Left ventricle myocardium superior (tissue), 1 donor: ENCODE measurements at places on chromosomes 13 and 19. TPM values are rescaled to one million over a fixed set of nuclear protein-coding genes. Genes with fewer than 3 reads are reported as not detected.

GRCh38 chr13:113876346-113877148 lies 12.7 kb upstream of the GAS6 start:
- DNase-seq: no peak

DNA sequence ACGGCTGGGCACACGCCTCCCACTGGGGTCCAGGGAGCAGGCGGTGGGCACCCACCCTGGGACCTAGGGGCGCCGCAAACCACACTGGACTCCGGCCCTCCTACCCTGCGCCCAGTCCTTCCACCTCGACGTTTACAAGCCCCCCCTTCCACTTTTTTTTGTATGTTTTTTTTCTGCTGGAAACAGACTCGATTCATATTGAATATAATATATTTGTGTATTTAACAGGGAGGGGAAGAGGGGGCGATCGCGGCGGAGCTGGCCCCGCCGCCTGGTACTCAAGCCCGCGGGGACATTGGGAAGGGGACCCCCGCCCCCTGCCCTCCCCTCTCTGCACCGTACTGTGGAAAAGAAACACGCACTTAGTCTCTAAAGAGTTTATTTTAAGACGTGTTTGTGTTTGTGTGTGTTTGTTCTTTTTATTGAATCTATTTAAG lies 1.6 kb downstream of the JUNB start:
- DNase-seq: no peak

DNA sequence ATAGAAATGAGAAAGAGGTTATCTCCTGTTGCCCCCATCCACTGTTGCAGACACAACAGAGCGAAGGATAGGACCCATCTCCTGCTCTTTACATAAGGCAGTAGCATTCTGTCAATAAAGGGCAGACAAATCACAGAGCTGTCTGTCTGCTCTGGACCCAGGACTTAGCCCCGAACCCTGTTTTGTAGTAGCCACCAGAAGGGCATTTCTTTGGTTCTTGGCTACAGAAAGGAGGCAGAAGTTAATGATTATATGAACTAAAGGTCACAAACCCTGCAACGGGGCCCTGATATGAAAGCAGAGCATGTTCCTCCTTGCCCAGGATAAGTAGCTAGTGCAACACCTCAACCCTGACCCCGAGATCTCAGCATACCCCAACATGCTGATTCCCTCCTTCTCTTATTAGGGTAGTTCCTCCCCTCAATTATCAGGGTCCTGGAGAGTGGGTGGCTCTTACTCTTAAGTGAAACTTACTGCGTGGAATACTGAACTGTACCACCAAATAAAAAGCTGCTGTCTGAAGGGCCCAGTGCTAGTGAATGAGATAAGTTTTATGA lies 680.4 kb upstream of the SPRY2 start:
- DNase-seq: no peak

The PEG3 gene
- 7.5 TPM for total RNA-seq

DNA sequence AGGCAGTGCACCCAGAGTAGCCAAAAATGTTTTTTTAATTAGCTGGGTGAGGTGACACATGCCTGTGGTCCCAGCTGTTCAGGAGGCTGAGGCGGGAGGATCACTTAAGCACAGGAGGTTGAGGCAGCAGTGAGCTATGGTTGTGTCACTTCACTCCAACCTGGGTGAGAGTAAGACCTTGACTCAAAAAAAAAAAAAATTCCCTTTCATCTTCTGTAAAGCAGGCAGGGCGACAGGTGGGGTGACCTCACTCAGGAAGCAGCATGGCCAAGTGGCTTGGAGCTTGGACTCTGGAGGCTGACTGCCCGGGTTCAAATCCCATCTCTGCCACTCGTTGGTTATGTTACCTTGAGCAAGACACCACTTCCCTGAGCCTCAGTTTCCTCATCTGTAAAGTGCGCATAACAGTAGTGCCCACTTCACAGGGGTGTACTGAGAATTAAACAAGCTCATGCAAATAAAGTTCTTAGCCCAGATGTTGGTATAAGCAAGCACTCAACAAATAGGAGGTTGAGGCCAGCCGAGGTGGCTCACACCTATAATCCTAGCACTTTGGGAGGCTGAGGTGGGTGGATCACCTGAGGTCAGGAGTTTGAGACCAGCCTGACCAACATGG lies 48.3 kb downstream of the MAP4K1 start:
- no peak for DNase-seq

DNA sequence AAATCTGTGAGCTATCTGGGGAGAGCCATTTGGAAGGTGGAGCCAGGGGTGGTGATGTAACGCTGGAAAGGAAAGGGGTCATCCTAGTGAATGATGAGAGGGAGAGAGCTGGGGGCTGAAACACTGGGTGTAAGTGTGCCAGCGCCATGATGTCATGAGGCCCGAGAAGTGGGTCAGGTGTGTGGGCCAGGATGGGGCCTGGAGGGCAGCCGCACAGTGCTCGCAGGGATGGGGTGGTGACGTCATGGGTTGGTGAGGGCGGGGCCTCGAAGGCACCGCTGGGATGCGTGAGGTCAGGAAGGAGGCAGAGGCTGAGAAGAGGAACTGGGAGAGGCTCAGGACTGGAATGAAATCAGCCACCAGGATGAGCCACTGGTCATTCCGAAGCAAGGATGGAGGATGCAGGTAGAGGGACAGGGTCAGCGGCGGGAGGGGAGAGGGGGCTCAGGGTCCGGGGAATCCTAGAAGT lies 4.4 kb downstream of the CCDC61 start:
- DNase-seq: peak; percentile 46
